ENCODE measurements at places on chromosomes 16 and 17.

DNA sequence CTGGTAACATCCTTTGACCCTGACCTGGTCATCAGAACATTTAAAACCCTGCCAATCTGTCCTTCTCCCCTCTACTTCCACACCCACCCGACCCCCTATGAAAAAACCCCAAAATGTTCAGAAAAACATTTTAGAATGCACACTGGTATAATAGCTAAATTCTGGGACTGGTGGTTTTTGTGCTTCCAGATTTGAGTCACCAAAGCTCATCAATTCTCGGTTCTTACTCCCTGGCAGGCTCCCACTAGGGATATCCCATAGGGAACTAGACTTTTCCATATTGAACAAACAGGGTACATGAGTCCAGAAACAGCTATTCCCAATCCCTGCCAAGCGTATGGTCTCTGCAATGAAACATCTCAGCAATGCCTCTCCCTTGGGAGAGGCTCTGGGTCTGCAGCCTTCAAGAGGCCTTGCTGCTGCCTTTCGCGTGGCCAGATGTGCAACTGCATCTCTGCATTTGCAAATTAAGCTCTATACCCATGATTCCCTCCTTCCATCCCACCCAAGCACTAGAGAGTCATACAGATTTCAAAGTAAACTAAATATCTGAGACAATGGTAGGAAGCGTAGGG lies 67.7 kb downstream of the SMG6 start:
- no peak for DNase-seq

- DNase-seq: no peak
Measured at GRCh38 chr16:89044418-89045180, 49.1 kb upstream of the ACSF3 start.

DNA sequence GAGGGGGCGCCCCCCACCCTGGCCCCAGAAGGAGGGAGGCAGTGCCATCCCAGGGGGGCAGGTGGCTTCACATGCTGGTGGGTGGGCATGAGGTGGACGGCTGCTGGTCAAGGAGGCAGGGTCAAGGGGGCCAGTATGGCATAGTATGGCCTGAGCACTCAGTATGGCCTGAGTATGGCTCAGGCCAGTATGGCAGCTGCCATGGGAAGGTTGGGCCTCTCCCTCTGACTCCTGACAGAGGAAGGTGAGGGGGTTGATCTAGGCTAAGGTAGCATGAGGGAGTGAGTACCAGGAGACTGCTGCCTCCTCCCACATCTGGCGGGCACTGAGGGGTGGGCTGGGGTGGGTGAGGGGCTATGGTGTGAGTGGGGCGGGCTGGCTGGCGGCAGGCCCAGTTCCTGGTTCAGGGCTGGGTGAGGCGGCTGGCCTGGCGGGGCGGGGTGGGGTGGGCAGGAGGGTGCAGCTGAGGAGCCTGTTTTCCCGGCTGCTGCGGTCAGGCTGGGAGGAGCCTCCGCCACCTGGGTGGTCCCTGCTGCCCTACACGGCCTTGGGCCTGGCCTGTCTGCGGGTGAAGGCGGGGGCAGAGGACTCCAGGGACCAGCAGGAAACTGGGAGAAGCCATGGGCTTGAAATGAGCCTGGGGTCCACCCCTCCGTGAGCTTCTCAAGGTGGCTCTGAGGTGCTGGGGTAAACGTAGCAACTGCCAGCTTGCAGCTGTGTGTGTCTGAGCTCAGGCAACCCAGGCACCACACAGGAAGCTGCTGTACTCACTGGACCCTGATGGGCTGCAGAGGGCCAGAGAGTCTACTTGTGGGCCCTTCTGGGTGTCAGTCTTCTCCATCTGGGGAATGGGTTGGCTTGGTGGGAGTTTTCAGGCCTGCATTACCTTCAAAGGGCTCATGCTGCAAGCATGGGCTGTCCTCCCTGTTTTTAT lies 57.0 kb downstream of the RAI1 start:
- no peak for DNase-seq

DNA sequence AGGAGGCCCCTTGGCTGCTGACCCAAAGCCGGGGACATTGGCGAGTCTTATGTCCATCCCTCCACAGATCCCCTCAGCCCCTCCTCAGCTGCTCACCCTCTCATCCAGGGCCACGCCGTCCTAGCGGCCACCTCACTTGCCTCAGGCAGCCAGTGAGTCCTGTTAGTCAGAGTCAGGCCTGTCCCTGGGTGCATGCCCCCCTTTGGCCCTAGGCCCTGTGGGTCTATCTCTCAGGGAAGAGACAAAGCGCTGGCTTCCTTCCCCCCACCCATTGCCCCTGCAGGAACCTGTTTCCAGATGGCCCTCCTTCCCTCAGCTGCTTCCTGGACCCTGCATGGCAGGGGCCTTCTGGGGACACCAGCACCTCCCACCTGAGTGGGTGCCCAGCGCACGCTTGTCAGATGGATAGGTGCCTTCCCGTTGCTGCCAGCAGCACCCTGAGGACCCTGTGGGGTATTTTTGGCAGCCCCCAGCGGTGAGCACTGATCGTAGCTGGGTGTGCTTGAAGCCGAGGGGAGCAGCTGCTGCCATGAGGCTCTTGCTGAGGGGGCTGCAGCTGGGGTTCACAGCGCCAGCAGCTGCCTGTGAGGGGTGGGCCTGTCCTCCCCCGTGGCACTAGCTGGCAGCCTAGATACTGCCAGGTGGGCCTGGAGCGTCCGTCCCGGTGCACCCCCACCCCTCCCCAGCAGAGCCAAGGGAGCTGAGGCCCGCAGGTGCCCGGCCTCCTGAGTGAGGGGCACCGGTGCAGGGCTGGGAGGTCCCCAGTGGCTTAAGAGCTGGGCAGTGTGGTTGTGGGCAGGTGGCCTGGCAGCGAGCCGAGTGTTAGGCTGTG lies 8.4 kb downstream of the DBNDD1 start:
- no peak for DNase-seq

DNA sequence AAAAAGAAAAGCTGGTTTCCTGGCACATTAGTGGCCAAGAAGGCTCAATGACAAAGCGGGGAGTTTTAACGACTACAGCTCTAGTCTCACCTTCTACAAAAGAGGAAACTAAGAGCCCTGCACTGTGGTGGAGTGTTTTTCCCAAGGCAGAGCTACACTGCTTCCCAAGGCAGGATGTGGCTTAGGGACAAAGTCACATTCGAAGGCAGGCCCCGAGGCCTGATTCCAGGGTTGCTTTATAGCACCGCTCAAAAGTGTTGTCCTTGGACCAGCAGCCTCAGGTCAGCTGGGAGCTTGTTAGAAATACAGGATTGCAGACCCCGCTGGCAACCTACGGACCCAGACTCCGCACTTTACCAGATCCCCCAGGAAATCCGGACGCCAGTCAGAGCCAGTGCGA lies 23.8 kb downstream of the TMEM92 start:
- DNase-seq: no peak

DNA sequence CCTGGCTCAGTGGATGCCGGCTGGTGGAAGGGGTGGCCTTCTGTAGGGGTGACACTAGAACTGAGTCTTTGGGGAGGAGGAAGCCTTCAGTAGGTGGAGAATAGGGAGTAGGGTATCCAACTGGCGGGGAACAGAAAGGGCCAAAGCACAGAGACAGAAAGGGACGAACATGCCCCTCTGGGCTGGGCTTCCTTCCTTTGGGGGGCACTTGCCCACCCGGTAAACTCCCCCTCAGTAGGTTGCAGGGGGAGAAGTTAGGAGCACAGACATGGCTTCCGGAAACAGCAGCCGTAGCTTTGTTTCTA lies 774 bp downstream of the ENGASE start:
- peak; percentile 39 for DNase-seq

DNA sequence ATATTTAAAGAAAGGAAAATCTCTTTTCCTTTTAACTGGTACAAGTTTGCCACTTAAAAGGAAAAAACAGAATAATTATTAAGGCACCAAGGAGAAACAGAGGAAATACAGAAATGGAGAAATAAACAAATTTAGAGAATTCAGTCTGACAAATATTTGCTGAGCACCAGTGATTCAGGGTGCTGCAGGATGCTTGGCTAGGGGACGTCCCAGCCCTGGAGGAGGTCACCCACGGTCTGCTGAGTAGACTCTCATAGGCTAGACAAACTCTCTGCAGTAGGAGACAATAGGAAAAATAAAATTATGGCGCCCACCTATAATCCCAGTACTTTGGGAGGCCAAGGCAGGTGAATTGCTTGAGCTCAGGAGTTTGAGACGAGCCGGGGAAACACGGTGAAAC lies 15.9 kb downstream of the C1QTNF1 start:
- no peak for DNase-seq

DNA sequence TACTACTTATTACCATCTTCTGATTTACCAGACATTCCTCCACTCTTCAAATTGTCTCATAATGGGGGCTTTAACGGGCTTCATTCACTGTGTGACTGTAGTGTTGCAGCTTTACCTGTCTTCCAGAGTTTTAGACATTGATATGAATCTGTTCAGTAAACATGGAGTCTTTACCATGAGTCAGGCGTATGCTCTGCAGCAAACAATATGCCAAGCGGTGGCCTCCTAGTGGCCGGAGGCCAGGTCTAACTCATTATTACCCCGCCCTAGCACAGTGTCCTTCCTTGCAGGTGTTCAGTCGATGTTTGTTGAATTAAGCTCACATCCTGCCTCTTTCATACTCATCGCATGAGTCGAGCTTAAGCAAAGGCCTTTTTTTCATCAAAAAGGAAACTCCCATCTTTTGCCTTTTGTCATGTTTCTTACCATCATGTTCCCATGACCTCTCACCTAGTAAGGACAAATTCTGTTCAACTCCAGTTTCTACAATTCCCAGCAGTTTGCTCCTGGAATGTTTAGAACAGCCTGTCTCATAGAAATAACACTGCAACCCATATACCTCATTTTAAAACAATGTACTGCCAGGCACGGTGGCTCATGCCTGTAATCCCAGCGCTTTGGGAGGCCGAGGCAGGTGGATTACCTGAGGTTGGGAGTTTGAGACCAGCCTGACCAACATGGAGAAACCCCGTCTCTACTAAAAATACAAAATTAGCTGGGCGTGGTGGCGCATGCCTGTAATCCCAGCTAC lies 39.4 kb downstream of the TUBD1 start:
- peak; percentile 73 for DNase-seq

DNA sequence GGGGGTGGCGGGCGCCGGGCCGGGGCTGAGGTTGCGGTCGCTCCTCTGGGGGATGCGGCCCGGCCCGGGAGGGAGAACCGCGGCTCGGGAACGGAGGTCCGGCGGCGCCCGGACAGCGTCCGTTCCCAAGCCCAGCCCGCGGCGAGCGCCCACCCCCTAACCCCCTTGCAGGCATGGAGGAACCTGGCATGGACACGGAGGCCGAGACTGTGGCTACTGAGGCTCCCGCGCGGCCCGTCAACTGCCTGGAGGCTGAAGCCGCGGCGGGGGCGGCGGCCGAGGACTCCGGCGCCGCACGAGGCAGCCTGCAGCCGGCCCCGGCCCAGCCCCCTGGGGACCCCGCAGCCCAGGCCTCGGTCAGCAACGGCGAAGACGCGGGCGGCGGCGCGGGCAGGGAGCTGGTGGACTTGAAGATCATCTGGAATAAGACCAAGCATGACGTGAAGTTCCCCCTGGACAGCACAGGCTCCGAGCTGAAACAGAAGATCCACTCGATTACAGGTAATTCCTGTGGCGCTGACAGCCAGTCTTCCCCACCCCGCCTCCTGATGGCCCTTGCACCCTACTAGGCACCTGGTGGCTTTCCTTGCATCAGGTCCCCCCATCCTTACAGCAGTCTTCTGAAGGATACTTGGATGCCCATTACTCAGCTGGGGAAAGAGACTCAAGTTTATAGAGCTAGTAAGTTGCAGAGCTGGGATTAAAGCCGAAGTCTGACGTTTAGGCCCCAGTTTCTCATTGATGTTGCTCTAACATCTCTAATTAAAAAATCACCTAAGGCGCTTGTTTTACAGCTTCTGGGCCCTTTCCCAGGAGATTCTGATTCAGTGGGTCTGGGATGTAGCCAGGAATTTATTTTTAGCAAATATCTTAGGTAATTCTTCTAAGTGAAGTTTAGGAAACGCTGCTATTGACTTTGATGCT lies 514 bp downstream of the UBFD1 start:
- DNase-seq: no peak

DNA sequence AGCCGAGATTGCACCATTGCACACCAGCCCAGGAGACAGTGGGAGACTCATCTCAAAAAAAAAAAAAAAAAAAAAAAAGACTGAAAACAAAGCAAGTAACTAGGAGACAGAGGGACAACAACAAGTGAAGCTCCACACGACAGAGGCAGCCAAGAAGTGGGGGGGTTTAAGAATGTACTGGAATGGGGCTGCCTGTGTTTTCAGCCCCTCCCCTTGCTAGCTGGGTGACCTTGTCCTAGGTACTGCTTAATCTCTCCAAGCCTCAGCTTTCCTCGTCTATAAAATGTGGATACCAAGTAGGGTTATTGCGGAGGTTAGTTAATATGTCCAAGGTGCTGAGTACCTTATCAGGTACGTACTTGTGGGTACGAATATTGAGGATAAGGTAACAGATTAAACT lies 163.8 kb upstream of the CACNG5 start:
- no peak for DNase-seq

DNA sequence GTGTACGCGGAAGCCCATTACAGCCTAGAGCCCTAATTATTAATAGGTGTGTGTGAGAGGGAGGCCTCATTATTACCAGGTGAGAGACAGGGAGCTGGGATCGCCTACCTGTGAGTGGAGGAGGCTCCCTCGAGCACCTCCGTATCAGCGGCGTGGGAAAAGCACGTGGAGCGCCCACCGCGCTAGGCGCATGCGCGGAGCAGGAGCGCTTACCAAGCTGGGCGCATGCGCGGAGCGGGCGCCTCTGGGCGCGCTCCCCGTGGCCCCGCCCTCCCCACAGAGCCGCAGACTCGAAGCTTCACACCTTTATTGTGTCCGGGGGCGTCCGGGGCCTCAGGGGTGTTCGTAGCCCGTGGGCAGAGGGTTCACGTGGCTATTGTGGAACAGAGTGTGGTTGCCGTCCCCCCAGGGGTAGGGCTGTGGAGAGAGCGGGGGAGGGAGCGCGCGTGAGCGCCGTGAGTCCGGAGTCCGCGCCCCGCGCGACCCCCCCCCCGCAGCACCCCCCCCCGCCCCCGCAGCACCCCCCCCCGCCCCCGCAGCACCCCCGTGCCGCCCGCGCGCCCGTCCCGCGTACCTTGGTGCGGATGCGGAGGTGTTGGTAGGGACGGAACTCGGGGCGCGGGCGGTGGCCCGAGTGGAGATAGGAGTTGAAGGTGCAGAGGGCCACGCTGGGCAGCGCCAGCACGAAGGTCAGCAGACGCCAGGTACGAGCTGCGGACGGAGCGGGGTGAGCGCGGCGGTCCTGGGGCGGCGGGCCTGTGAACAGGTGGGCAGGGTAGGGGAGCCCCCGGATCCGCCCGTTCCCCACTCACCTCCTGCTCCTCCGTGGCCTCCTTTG lies 500 bp downstream of the COX6A2 start:
- DNase-seq: peak; percentile 69

DNA sequence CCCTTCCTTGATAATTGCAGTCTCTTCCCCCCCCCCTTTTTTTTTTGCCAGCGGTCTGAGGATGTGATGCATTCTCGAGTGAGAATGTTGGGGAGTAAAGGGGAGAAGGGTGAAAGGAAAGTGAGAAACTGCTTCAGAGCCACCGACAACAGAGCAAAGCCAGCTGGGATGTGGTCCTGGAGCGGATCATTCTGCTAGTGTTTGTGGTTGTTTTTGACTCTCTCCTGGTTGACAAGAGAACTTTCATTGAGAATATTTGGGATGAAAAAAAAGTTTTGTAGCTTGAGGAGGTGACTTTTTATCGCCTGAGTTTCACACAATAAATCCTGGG lies 1.3 kb downstream of the NF1 start:
- no peak for DNase-seq

Data from activated naive CD4-positive, alpha-beta T cell treated with anti-CD3 and anti-CD28 coated beads, Interleukin-2, amount 50 U/mL, for 16 hours (primary cell).